Activated effector memory CD4-positive, alpha-beta T cell treated with Interleukin-2 at 50 U/mL for 16 hours (primary cell): ENCODE measurements at places on chromosomes 4 and X.

DNA sequence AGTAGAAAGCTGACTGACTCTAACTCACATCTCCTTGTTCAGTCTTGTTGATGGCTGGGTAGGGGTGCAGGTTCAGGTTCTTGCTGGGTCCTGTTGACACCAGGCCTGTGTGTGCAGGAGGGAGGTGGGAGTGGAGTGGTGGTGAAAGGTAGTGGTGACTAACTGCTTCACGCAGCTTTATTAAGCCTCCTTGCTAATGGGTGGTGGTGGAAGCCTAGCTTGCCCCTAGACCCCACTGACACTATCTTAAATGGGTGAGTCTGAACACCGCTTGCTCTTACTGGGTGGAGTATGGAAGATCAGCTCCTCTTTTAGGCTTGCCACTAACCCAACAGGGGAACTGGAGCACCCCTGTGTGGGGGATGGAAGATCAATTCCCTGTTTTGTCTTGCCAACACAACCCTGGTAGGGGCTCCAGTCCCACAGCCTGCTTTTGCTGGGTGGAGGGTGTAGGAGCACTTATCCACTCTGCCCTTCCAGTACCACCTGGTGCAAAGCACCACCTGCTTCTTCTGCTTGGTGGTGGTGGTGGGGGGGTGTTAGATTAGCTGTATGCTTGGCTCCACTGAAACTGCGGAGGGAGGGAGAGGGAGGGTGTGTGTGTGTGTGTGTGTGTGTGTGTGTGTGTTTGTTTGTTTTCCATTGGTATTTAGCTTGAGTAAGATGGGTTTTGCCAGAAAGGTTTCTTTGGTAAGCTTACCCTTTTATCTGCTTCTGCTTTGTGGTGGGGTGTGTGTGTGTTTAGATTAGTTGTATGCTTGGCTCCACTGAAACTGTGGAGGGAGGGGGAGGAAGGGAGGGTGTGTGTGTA, 25.6 kb downstream of the KDM6A start:
- DNase-seq: no peak

GRCh38 chrX:27915617-27916016, 65.6 kb downstream of the DCAF8L1 start:
- DNase-seq: no peak

GRCh38 chr4:138055890-138056289, 186.3 kb downstream of the SLC7A11 start:
- DNase-seq: no peak

- no peak for DNase-seq
Observed at GRCh38 chr4:41748074-41748570, 403 bp downstream of the PHOX2B start.

- no peak for DNase-seq
Observed at GRCh38 chr4:172048666-172049065, 235.5 kb downstream of the GALNTL6 start.

DNA sequence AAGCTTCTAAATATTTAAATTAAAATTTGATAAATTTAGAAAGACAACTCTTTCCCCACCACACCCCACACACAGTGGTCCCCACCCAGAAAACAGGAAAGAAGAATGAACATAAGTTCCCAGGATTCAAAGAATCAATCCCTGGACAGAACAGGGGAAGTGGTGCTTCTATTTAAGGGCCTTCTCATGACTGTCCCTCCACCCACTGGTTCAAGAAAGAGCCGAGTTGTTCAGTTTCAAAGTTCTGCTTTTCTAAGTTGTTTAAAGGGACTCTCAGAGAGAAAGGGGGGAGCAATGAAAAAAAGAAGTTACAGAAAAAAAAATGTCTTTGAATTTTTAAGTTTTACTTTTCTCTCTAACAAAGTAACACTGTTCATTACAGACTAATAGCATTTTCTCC, 195.8 kb downstream of the PDGFC start:
- DNase-seq: no peak

GRCh38 chr4:142369141-142369540, 477.0 kb downstream of the INPP4B start:
- DNase-seq: no peak

DNA sequence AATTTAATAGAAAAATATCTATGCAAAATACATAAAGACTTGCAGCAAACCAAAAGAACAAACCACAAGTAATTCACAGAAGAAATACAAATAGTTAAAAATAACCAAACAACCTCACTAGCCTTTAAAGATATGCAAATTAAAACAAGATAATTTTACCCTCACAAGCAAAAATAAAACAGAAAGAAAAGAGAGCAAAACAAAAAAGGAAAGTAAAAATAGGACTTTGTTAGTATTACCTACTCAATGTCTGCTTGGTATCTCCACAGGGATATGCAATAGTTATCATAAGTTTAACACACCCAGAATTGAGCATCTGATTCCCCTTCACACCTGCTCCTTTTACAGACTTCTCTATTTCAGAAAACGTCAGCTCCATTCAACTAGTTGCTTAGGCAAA, 737.5 kb upstream of the MAGEB2 start:
- DNase-seq: no peak

GRCh38 chr4:61294936-61295335, 94.8 kb downstream of the ADGRL3 start:
- DNase-seq: no peak

GRCh38 chr4:48134081-48134480, at the start of gene TXK:
Gene TXK (minus strand): TSS chr4:48134250. CDS start chr4:48134170, 80 bp downstream.
- no peak for DNase-seq

DNA sequence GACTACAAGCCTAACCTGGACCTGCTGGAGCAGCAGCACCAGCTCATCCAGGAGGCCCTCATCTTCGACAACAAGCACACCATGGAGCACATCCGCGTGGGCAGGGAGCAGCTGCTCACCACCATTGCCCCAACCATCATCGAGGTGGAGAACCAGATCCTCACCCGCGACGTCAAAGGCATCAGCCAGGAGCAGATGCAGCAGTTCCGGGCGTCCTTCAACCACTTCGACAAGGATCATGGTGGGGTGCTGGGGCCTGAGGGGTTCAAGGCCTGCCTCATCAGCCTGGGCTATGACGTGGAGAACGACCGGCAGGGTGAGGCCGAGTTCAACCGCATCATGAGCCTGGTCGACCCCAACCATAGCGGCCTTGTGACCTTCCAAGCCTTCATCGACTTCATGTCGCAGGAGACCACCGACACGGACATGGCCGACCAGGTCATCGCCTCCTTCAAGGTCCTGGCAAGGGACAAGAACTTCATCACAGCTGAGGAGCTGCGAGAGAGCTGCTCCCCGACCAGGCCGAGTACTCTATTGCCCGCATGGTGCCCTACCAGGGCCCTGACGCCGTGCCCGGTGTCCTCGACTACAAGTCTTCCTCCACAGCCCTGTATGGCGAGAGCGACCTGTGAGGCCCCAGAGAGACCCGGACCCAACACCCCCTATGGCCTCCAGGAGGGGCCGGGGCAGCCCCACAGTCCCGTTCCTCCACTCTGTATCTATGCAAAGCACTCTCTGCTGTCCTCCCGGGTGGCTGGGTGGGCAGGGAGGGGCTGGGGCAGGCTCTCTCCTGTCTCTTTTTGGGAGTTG, 486.2 kb downstream of the TRAM1L1 start:
- no peak for DNase-seq
